ENCODE measurements at places on chromosomes 1 and 21.
A peak's percentile ranks its signal among the peaks of the same experiment; 100 is the strongest.

DNA sequence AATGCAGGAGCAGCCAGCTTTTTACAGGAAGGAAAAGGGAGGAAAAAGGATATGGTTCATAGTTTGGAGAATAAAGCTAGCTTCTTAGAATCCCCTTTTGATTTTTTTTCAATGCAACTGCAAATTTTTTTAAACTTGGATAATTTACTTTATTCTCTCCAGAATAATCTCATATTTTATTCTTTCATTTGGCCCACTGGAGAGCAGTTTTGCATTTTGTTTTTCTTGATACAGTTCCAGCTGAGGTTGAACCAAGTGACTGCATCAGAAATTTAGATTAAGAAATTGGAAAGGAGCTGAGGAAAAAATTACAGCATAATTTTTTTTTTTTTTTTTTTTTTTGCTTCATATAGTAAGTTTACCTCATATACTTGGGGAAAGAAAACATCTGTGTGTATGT, 22.8 kb downstream of the GABPA start:
- no peak for DNase-seq

GRCh38 chr1:222043444-222044292, 301.8 kb upstream of the DUSP10 start:
- no peak for DNase-seq

- no peak for DNase-seq
Measured at GRCh38 chr1:15153184-15153841, at the start of gene TMEM51. TMEM51 (plus strand) TSS chr1:15153747; CDS start chr1:15215088, 61,341 bp downstream.

DNA sequence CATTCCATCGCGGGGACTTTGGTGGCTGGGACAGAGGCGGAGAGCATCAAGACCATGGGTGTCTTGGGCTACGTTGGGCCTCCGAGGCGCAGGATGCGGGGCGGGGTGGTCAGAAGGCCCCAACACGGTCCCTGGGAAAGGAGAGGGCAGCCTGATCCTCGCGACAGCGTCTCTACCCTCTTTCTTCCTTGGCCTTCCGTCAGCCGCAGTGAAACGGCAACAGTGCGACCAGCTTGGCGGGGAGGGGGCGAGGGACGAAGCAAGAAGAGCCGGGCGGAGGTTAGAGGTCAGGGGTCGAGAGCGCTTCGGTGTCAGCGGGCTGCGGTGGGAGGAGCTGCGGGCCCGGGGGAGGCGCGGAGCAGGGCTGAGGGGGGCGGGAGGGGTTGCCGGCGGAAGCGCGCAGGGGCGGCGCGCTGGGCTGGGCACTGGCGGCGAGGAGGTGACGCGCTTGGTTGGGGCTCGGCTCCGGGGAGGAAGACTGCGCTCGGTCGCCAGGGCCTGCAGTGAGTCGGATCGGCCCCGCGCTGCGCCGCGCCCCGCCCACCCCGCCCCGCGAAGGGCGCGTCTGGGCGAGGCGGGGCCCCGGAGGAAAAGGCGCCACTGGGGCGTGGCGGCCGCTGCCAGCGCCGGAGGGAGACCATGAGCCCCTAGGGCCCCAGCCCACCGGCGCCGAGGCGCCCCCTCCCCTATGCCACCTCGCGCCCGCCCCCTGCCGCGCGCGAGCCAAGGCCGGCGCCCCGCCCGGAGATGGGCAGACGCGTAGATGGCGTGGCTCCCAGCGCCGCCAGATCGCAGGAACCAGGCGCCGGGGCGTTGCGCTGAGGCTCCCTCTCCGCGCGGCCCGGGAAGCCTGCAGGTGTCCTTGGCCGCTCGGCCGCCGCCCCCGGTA, at the start of gene KCNC4:
Gene KCNC4 (plus strand): TSS at position 600 of the 889 bp plus-strand sequence. CDS start 1,186 bp downstream, outside the sequence.
- peak; percentile 81 for DNase-seq

- no peak for DNase-seq
Measured at GRCh38 chr1:201655243-201655642, 116.3 kb downstream of the NAV1 start.

DNA sequence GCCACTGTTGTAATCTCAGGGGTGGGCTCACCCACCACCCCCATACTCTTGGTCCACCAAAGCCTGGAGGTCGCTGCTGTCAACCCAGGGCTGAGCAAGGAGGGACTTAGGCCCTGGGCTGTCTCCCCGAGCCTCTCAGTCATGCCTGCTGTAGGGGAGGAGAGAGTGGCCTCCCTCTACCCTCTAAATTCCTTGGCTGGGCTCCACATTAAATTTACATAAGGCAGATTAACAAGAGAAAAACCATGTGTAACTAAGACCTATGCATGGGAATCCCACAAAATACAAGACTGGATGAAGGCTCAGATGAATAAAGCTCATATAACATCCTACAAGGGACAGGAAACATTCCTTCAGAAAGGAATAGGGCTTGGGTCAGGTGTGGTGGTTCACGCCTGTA, 1.8 kb upstream of the PIK3CD start:
- DNase-seq: no peak

GRCh38 chr1:86858524-86859261, 55.2 kb downstream of the SELENOF start:
- no peak for DNase-seq

DNA sequence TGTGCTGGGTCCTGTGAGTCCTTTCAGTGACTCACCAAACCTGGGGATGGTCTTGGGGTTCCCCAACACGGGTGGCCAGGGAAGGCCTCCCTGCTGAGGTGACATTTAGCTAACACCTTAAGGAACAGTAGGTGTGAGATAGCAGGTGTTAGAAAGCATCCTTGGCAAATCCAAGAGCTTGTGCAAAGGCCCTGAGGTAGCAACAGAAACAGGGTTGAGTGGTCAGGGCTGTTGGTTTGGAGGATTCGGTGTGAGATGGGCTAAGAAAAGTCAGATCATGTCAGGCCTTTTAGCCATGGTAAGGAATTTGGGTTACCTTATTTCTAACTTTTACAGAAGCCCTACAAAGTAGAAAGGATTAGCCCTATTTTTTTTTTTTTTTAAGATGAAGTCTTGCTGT, 343.0 kb downstream of the CAMTA1 start:
- DNase-seq: no peak

- no peak for DNase-seq
Measured at GRCh38 chr1:234727018-234727940, 117.3 kb upstream of the IRF2BP2 start.
